ENCODE measurements at places on chromosomes 1 and 21.

GRCh38 chr1:71542155-71542554 lies 461.3 kb upstream of the ZRANB2 start:
- DNase-seq, result no peak

DNA sequence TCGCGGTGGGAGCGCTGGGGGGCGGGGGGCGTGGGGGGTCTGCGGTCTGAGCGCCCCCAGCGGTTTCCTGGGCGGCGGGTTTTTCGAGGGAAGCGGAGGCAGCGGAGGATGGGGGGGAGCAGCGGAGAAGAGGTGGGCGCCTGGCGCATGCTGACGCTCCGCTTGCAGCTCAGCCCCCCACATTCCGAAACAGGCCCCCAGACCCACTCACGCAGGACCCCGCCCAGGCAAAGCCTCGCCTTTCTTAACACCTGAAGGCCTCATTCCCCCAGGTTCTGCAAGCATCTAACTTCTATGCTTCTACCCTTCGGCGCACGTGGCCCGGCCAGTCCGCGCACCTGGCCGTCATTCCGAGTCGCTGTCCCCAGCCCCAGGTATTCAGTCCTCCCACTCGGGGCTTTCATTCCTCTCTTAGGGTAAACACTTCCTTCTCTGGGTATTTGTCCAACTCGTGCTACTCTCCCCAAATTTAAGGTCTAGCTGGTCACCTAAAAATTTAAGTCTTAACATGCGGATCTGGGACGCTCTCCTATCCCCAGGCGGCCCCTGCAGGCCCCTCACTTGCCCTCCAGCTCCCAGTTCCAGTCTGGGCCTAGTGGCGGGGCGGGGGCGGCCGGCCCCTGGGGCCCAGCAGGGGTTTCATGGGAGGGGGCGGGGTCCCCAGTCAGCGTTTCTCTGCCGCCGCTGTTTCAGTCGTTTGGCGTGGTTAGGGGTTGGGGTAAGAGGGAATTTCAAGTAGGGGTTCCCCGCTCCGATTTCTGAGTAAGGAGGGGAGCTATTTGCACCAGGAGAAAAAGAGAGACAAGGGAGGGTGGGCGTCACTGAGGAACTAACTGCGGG lies 2.8 kb upstream of the ZBTB7B start:
- DNase-seq, result no peak

- DNase-seq, result no peak
Observed at GRCh38 chr1:150409504-150410362, 45.8 kb downstream of the RPRD2 start.

DNA sequence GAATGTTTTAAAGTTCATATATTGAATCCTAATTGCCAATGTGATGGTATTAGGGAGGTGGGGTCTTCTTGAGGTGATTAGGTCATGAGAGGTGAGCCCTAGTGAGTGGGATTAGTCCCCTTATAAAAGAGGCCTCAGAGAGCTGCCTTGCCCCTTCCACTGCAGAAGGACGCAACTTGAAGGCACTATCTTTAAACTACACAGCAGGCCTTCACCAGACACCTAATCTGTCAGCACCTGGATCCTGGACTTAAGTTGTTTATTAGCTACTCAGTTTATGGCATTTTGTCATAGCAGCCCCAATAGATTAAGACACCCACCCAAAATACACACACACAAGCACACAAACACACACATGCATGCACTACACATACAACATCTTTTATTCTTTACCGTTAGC lies 61.4 kb downstream of the DAB1 start:
- DNase-seq, result no peak

- no peak for DNase-seq
Observed at GRCh38 chr1:67256291-67257172, 51.1 kb upstream of the IL12RB2 start.

GRCh38 chr1:33560680-33561079 lies 88.2 kb downstream of the ZSCAN20 start:
- no peak for DNase-seq

- peak; percentile 43 for DNase-seq
Observed at GRCh38 chr1:205711105-205712048, 31.1 kb upstream of the SLC45A3 start.

- DNase-seq, result no peak
Observed at GRCh38 chr1:47622776-47623556, 185.1 kb downstream of the FOXD2 start.

GRCh38 chr21:41333752-41334151 lies 17.2 kb downstream of the FAM3B start:
- DNase-seq, result no peak

GRCh38 chr1:41349361-41350054 lies 11.7 kb upstream of the FOXO6 start:
- no peak for DNase-seq

GRCh38 chr1:152886758-152887409 lies 8.8 kb downstream of the SMCP start:
- DNase-seq, result no peak

DNA sequence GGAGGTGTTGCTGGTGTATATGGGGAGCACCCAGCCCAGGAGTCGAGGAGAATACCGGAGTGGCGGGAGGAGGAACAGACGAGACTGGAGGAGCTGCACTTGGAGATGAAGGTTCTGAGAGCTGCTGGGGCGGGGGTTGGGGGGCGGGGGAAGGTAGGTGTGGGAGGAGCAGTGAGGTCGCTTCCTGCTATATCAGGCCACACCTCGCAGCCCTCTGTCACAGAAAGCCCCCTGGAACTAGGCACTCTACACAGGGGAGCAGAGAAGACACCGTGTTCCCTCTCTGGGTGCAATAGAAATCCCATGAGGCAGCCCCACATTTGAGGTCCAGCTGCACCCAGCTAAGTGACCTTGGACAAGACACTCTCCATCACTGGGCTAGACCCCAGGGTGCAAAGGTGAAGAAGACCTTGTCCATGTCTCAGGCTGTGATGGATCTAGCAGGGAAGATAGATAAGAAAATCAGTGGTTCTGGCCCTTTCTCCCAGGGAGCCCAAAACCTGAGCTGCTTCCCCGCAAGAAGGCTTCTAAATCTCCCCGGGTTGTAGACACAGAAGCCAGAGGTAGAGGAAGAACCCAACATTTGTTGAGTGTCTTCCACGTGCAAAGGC lies 155.8 kb upstream of the EDN2 start:
- no peak for DNase-seq

DNA sequence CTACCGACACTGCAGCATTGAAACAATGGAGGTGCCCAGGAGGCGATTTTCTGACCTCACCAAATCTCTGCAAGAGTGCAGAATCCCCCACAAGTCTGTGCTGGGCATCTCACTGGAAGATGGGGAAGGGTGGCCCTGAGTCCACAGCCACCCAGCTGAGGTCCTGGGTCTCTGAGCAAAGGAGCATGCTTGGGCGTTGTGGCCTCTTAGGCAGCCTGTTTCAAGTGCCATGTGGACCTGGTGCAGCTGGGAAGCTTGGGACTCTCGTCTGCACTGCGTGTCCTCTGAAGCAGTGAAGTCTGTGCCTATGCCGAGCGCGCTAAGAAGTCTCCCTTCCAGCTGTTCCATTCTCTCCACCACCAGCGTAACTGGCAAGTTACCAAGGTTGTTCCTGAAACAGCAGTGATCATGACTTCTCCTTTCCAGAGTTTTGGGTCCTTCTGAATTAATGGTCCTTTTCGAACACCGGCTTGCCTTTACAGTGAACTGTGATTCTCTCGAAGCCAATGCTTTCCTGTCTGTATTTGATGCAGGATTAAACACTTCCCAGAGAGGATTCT lies 5.0 kb upstream of the PLA2G2C start:
- no peak for DNase-seq

DNA sequence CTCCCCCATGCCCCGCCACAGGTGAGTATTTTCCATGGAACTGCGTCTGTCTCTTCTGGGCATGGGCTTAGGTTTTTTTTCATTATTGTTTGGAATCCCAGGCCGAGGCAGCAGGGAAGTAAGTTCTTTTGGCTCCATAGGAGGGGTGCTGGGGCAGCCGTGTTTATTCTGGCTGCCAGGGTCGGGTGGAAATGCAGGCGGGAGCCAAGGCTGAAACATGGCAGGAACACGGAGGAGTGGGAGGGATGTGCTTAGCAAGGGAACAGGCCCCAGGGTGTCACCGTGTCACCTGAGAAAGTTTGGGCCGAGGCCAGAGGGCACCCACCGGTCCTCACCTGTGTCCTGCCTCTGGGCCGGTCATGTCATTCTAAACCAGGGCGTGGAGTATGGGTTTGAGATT lies 4.5 kb upstream of the DHRS3 start:
- DNase-seq, result no peak

DNA sequence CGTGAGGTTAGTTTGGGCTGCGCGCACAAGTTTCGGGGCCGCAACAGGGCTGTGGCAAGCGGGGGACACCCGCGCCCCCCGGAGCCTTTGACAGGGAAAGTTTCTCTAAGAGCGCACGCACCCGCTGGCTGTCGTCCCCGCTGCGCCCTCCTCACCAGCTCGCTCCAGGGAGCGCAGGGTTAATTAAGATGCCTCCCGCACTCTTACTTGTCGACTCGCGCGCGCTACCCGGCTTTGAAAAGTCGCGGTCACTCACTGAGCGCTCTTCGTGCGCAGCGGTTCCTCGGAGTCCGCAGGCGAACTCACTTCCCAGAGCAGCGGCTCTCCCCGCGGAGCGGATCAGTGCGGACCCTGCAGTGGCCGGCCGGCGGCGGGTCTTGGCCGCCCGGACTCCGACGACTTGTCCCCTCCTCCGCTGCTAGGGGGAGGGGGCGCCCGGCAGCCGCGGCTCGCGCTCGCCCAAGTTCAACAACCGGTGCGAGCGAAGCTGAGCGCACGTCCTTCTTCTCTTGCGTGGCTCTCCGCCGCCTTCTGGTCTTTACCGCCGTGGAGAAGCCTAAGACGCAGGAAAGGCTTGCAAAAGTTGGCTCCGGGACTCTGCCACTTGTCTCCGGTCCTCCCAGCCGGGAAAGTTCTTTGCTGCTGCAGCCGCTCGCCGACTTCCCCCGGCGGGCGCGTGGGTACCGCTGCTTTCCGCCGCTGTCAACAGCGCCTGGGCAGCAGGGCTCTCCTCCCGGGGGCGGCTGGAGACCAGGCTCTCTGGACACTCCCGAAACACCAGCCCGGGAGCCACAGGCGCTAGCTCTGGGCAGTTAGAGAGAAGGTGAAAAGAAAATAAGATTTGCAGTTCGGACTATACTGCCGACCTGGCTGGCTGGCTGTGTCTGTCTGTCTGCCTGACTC lies 506 bp downstream of the JUN start:
- no peak for DNase-seq

- DNase-seq, result peak; percentile 33
Observed at GRCh38 chr1:8465013-8465412, 147.1 kb downstream of the SLC45A1 start.

GRCh38 chr1:8166406-8166805 lies 140.3 kb upstream of the ERRFI1 start:
- DNase-seq, result no peak

GRCh38 chr1:41387667-41388091 lies 26.4 kb downstream of the FOXO6 start:
- DNase-seq, result no peak
